ENCODE measurements at places on chromosomes 5 and 9. TPM values are rescaled to one million over a fixed set of nuclear protein-coding genes. Genes with fewer than 3 reads are reported as not detected.

PCDHGB1 gene
- 0.66 TPM for total RNA-seq

EEIG1 gene
- 8.2 TPM for total RNA-seq

PCDHA9 gene
- total RNA-seq: 0.07 TPM

AFAP1L1 gene
- total RNA-seq: 102 TPM

PCDHB9 gene
- 0.13 TPM for total RNA-seq

CD180 gene
- not detected for total RNA-seq

RASGEF1C gene
- total RNA-seq: not detected

AMACR gene
- total RNA-seq: 9.0 TPM

PTPRD gene
- total RNA-seq: 1.6 TPM

KCNV2 gene
- not detected for total RNA-seq

TMC1 gene
- 2.2 TPM for total RNA-seq

CTNNA1 gene
- total RNA-seq: 497 TPM
